ENCODE measurements at places on chromosomes 7 and 10. TPM values are rescaled to one million over a fixed set of nuclear protein-coding genes. Genes with fewer than 3 reads are reported as not detected.

DNA sequence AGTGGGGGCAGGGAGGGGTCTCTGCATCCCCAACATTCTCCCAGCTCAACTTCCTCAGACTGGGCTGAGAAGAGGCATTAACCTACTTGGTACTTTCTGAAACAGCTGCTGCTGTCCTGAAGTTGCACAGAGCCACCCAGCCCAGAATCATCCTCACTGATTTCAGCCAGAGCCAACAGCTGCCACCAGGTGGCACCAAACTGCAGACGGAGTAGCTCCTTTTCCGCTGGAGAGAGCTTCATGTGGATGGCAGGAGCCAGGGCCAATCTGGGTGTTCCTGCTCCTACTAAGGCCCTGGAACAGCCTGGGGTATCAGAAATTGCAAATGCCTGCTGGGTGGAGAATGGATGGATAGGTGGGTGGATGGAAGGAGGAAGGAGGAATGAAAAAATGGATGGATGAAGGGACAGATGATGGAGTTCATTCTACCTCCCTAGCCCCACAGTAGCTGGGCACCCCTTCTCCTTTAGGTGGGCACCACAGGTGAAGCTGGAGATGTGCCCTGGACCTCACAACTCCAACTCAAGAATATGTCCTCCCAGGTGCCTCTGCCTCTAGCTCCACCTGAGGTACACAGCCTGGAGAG lies 11.8 kb upstream of the DRGX start:
- DNase-seq, result peak; percentile 70

Gene PIK3AP1
- 2.8 TPM for polyA plus RNA-seq

Gene LOXL4
- 5.2 TPM for polyA plus RNA-seq

Gene IDI2
- not detected for polyA plus RNA-seq

Gene APBB1IP
- polyA plus RNA-seq, result 2.6 TPM

Gene MYOZ1
- polyA plus RNA-seq, result 25.1 TPM

DNA sequence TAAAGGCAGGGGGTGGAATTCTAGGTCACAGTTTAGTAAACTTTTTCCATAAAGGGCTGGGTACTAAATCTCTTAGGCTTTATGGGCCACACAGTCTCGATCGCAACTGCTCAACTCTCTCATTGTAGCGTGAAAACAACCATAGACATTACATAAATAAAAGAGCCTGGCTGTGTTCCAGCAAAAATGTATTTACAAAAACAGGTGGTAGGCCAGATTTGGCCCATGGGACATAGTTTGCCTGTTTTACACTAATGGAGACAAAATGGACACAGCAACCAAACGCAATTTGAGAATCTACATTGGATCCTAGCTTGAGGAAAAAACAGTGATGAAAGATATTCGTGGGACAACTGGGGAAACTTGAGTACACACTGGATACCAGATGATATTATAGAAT lies 23.2 kb upstream of the MALSU1 start:
- no peak for DNase-seq

GRCh38 chr7:50352282-50352681 lies 47.8 kb downstream of the IKZF1 start:
- DNase-seq, result no peak

GRCh38 chr10:57979491-57979890 lies 288.2 kb downstream of the IPMK start:
- DNase-seq, result no peak

- no peak for DNase-seq
Observed at GRCh38 chr7:125878235-125878956, 948.8 kb upstream of the POT1 start.

DNA sequence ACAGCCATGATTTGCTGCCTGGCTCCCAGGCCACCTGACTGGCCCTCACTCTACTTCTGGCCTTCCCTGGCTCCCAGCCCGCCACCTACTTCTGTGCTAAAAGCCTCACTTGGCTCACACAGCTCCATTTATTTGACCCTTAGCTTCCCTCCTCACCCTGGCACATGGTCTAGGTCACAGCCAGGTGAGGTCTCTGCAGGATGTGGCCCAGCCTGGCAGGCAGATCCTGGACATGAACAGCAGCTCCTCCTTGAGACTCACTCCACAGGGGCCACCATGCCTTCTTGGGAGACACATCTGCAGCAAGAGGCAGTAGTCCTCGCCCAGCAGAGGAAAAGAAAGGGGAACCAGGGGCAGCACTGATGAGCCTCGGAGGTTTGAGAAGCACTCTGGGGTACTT lies 64.6 kb downstream of the GRID1 start:
- no peak for DNase-seq

- no peak for DNase-seq
Observed at GRCh38 chr10:63425512-63425911, 40.3 kb downstream of the JMJD1C start.

Gene PDLIM1
- 76.0 TPM for polyA plus RNA-seq

Gene GBX1
- polyA plus RNA-seq, result 0.26 TPM

DNA sequence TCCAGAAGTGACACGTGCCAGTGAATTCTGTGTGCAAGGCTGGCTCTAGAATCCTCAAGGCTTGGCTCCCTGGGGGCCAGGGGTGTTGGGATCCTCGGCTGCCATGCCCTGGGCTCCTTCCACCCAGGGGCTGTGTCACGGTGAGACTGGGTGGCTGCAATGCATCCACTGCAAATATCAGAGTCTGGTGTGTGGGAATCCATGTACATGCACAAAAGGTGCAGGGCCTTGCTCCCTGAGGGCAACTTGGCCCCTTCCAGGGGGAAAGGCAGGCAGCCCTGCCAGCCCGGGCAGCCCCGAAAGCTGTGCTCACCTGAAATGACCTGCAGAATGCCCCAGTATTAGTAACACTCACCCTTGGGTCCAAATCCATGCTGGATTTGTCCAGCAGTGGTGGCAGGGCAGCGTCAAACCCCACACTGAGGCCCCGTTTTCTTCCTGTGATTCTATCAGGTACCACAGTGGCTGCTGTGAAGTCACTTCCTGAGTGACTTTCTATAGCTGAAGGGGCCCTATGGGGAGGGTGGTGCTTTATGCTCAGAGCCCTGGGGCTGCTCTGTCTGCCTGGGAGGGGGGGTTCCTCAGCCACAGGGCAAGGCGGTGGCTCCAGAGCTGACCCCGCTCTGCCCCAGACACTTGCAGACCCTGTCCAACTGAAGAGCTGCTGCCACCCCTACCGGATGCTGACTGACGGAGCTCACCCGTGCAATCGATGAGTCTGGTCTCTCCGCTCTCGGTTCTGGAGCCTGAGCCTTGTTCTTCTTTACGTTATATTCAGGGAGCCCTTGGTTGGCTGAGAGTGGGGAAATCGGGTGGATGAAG lies 317.7 kb downstream of the GLRX3 start:
- no peak for DNase-seq

Gene OPN1SW
- 1.5 TPM for polyA plus RNA-seq

Gene INSYN2A
- 1.7 TPM for polyA plus RNA-seq

- no peak for DNase-seq
Observed at GRCh38 chr7:52168085-52168484, 851.5 kb upstream of the COBL start.

Gene NKX1-2
- polyA plus RNA-seq, result not detected

GRCh38 chr7:139131601-139132041 lies 22.1 kb upstream of the ZC3HAV1 start:
- DNase-seq, result no peak

Gene DDC
- 7.6 TPM for polyA plus RNA-seq

DNA sequence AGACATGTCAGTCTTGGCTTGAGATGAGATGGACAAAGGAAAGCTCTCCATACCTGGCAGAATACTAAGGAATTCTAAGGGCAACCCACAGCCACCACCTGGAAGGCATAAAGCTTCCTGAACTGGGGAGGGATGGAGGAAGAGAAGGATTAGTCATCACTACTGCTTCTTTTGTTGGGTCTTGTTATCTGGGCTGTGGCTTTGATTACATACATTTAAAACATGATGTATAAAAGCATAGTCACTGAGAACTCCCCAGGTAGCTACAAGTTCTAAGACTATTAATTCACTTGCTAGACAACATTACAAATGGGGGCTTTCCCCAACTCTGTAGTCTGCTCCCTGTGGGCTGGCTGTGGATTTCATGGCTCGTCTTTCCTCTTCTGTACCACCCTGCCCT lies 58.2 kb downstream of the RBM33 start:
- DNase-seq, result no peak

Gene TMEM178B
- 2.8 TPM for polyA plus RNA-seq

Gene RINT1
- polyA plus RNA-seq, result 32.9 TPM

Gene POLL
- 37.4 TPM for polyA plus RNA-seq

Gene GRB10
- polyA plus RNA-seq, result 41.3 TPM
